Left cardiac atrium (tissue), 4 donors: ENCODE measurements at places on chromosomes 12 and 14. TPM values are rescaled to one million over a fixed set of nuclear protein-coding genes. Genes with fewer than 3 reads are reported as not detected.
A peak's percentile ranks its signal among the peaks of the same experiment; 100 is the strongest.

The SERPINA10 gene
- not detected for total RNA-seq

GRCh38 chr12:94416613-94417012 lies 43.1 kb downstream of the CEP83 start:
- no peak for DNase-seq

GRCh38 chr14:100710826-100711462 lies 15.7 kb upstream of the DLK1 start:
- DNase-seq: no peak

- DNase-seq: no peak
Measured at GRCh38 chr14:50839048-50839447, 8.1 kb upstream of the NIN start.

- DNase-seq: no peak
Measured at GRCh38 chr12:10747730-10748129, 24.6 kb upstream of the YBX3 start.

DNA sequence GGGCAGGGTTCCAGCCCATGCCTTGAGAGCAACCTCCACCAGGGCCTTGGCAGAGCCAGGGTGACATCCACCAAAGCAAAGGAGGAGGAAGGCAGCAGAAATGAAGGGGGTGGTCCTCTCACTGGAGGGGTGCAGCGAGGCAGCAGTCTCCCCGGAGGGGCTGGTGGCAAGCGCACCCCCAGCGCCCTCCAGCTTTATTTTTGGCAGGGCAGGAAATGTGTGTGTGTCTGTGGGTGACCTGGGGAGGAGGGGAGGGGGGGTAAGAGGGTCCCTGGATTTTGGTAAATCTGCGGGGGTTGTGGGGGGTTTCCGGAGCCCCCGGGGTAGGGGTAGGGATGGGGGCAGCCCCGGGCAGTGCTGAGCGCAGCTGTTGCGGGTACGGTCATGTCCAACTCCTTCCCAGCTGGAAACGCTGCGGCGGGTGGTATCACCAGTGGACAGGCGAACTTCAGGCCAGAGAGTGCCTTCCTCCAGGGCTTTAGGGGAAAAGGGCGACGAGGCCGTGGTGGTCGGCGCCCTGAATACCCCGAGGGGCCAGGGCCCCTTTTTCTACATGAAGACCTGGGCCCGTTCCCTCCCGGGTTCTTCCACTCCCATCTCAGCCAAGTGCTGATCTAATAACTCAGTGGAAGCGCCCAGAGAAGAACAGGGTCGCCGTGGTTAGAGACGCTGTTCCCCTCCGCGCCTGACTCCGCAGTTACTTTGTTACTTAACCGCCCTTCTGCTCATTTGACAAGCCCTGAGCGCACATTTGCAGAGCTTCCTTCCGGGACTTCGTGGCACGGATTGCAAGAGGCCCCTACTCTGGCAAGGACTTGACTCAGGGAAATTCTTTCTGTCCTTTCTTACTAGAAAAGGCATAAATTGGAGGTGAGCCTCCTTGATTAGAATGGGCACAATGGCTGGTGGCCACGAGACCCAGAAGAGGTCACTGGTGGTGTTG lies 55.2 kb downstream of the FOS start:
- DNase-seq: peak; percentile 68

- peak; percentile 53 for DNase-seq
Measured at GRCh38 chr12:95446506-95446900, 27.4 kb upstream of the METAP2 start.

DNA sequence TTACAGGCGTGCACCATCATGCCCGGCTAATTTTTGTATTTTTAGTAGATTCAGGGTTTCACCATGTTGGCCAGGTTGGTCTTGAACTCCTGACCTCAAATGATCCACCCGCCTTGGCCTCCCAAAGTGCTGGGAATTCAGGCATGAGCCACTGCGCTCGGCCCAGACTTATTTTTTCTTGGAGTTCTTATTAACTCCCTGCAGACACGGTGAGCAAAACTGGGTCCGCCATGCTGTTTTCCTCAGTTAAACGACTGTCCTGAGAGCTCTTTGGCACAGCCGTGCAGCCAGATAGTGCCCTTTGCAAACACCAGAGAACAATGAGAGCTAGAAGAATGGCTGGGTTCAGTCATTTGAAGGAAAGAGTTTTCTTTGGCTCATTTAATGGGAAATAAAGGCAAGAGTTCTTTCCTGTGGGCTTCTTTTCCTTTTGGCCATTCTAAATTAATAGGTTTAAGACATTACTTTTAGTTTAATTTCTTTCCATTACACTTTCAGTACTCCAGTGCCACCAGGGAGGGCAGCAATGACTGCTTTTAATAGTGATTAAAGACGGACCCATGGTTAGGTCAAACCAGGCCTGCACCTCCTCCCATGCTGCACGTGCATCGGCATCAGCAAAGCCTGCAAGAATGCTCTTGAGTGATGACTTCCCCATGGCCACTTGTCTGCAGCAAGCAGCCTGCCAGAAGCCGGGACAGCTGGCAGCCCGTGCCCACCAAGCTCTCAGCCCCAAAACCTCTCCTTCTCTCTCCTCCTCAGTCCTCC lies 60.7 kb downstream of the VCPKMT start:
- no peak for DNase-seq

- no peak for DNase-seq
Measured at GRCh38 chr12:93980711-93981110, 167.7 kb upstream of the PLXNC1 start.

The LUM gene
- 180 TPM for total RNA-seq

DNA sequence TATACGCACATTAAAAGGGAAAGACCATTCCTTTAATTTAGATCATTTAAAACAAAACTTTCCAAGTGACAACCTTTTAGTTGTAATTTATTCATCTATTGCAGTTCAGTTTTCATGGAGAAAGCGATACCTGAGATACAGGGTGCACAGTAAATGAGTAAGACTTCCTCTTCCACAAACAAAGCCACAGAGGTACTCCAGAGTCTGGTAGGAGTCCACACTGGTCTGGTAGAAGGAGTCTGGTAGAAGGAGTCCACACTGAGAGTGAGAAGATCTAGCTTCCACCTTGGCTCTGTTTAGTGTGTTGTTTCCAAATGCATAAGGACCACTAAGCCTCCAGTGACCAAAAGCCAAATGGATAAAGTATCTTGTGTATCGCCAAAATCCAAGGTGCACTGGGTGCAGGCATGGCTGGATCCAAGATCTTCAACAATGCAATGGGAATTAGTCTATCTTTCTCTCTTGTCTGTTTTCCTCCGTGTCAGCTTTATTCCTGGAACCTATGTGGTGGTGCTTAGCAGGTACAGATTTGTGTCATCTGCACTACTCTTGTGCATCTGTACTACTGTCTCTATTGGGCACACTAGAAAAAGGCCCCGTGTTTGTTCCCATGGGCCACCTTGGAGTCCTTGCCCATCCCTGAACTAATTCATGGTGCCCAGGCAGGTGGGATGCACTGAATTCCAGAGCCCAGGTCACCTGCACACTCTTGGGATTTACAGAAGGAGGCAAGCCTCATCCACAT lies 331.1 kb downstream of the BCL11B start:
- no peak for DNase-seq

DNA sequence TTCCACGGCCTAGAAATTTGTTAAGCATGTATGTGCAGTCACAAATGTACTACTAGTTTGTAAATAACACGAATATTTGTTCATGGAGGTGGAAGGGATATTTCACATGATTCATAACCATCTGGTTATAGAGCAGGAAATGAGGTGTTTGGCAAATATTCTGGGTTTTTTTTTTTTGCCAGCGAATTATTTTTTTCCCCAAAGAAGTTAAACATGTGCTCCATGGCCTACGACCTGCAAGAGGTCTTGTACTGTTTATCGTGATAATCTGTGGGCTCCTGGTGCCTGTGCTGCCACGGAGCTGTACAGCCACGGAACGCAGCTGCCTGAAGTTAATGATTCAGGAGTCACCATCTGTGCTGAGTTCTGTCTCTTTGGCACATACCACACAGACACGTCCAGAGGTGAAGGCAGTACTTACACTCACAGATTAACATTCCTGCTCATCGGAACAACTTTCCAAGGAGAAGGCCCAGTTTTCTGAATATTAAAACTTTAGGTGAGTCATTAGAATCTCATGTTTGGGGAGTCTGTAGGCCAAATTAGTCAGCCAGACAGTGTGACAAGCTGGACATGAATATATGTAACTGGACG lies 156.3 kb downstream of the TMX1 start:
- no peak for DNase-seq

DNA sequence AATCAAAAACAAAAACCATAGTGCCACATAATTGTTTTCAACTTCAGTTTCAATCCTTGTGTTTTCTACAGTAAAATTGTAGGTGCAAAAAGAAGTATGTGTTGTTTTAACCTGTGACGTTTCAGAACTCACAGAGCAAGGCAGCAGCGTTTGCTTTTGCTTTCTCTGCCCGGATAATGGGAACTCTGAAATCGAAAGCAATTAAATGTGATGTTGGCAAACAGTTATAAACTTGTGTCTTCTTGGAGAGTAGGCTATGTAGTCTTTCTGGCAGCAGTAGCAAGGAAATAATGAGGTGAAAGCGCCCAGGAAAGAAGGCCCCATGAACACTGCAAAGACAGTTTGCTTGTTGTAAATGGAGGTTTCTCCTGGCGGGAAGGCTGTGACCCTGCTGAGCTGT lies 39.1 kb downstream of the FNTB start:
- DNase-seq: no peak

GRCh38 chr14:66038212-66038611 lies 448.0 kb upstream of the CCDC196 start:
- no peak for DNase-seq

The RILPL1 gene
- 98.0 TPM for total RNA-seq

The OTOGL gene
- total RNA-seq: 9.2 TPM

DNA sequence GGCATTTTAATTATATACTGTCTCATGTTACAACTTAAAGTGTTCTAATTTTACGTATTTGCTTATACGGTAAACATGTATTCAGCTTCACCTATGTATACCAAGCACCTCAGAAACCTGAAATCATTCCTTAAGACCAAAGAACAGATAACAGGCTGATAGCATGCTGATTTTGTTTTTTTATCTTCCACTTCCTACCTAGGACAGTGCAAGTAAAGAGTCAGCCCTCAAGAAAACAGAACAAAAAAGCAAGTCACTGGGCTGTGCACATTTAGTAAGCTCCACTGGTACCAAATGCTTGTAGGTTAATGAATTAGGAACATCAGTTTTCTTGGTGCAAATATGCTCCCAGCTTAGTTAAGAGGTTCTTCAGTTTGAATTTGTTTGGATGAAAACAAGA lies 611.3 kb downstream of the VRK1 start:
- DNase-seq: no peak

The CCDC177 gene
- total RNA-seq: not detected

GRCh38 chr12:19242581-19242980 lies 113.0 kb downstream of the PLEKHA5 start:
- DNase-seq: no peak

- no peak for DNase-seq
Measured at GRCh38 chr14:81221579-81222102, 882 bp upstream of the GTF2A1 start.

GRCh38 chr12:68454892-68455291 lies 122.7 kb upstream of the MDM1 start:
- no peak for DNase-seq

DNA sequence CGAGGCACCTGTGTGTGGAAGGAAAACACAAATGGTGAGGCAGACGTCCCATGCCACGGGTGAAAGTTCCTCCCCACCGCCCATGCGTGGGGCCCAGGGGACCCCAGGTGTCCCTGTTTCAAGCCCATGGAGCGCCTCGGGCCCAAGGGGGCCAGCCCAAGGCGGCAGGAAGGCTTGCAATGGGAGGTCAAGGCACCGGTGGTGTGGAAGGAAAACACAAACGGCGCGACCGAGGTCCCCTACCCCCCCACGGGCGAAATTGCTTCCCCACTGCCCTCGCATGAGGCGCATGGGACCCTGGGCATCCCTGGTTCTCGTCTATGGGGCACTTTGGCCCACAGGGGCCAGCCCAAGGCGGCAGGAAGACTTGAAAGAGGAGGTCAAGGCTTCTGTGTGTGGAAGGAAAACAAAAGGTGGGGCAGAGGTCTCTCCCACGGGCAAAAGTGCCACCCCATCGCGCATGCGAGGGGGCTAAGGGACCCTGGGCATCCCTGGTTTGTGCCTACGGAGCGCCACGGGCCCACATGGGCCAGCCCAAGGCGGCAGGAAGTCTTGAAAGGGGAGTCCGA lies 379.4 kb downstream of the ALG10 start:
- peak; percentile 10 for DNase-seq

DNA sequence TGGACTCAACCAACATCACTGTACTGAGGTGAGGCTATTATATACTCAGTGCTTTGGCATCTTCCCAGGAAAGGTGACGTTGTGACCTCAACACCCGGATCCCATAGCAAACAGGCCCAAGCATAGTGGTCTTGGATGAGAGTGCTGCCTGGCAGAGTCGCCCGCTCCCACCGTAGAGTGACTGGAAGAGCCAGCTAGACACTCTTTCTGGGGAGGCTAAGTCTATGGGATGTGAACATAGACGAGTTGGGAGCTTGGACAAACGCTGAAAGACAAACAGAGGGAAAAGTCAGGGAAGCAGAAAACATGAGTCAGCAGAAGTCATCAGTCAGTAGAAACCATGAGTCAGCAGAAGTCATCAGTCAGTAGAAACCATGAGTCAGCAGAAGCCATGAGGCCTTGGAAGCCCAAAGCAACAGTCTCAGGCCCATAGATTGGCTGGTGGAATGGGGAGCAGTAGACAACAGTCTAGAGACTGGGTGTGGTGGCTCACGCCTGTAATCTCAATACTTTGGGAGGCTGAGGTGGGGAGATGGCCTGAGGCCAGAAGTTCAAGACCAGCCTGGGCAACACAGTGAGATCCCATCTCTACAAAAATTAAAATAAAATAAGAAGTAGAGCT lies 66.4 kb upstream of the MAP1LC3B2 start:
- no peak for DNase-seq

GRCh38 chr12:57918147-57918546 lies 23.2 kb upstream of the ATP23 start:
- DNase-seq: no peak

The PLEKHG3 gene
- 29.4 TPM for total RNA-seq

GRCh38 chr12:46522071-46522470 lies 149.5 kb upstream of the SLC38A2 start:
- no peak for DNase-seq

The LTBP2 gene
- 43.3 TPM for total RNA-seq

GRCh38 chr12:8154526-8154925 lies 2.3 kb upstream of the ZNF705A start:
- no peak for DNase-seq

DNA sequence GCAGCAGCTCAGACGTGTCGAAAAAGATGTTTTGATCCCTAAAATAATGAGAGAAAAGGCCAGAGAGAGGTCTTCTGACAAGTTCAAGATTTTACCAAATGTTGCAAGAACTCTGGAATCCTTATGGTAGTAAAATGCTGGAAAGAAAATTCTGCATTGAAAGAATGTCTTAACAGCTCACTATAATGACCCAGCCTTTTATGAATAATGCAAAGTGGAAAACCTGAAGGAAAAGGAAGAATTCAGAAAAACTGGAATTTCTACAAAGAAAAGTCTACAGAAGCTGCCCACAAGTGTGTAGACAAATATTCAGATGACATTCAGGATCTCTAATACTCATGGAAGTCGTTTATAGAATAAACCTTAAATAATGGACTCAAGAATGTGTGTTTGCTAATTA lies 1.8 kb upstream of the CCDC88C start:
- DNase-seq: no peak

The KRT78 gene
- not detected for total RNA-seq

The ACTR10 gene
- total RNA-seq: 76.8 TPM
